Gastrocnemius medialis (tissue), 4 donors: ENCODE measurements at places on chromosomes 12 and 14. TPM values are rescaled to one million over a fixed set of nuclear protein-coding genes. Genes with fewer than 3 reads are reported as not detected.
A peak's percentile ranks its signal among the peaks of the same experiment; 100 is the strongest.

- H3K27ac ChIP-seq: no peak overlapping the region
- H3K4me1 ChIP-seq: no peaks in the 10 kb centered on the region
- DNase-seq: no peak
- no peaks in the 10 kb centered on the region for H3K36me3 ChIP-seq
- no peaks in the 10 kb centered on the region for H3K27me3 ChIP-seq
- H3K4me3 ChIP-seq: no peak overlapping the region
Measured at GRCh38 chr14:55946231-55946630, 172.0 kb upstream of the PELI2 start.

DNA sequence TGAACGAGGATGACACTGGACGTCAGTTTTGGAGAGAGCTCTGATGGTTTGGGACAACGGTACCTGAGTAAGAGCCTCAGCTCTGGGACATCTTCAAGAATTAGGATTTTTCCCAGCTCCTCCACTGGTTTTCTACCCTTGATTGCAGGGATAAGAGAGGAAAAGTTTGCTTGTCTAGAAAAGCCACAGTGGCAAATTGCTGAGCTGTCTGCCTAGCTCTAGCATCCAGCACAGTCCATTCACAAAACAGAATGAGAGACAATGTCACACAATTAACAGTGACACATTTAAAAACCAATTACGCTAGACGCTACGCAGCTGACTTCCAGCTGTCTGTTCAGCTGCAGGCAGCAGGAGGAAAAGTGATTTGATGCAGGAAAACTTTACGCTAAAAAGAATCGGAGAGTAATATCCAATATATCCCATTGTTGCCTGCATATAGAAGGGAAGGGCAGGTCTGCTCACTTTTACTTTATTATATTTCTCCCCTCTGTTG lies 168.1 kb upstream of the PRICKLE1 start:
- no peak for DNase-seq
- H3K27ac ChIP-seq: no peak overlapping the region
- no peak overlapping the region for H3K4me3 ChIP-seq
- no peaks in the 10 kb centered on the region for H3K36me3 ChIP-seq

The SSTR1 gene
- total RNA-seq: 0.33 TPM

- no peaks in the 10 kb centered on the region for H3K27me3 ChIP-seq
- H3K27ac ChIP-seq: no peak overlapping the region
- H3K4me1 ChIP-seq: no peaks in the 10 kb centered on the region
- H3K36me3 ChIP-seq: no peaks in the 10 kb centered on the region
- H3K4me3 ChIP-seq: no peak overlapping the region
Measured at GRCh38 chr12:23847857-23848256, 101.6 kb downstream of the SOX5 start.

The RABGGTA gene
- total RNA-seq: 32.8 TPM

The RIMKLB gene
- total RNA-seq: 6.9 TPM

DNA sequence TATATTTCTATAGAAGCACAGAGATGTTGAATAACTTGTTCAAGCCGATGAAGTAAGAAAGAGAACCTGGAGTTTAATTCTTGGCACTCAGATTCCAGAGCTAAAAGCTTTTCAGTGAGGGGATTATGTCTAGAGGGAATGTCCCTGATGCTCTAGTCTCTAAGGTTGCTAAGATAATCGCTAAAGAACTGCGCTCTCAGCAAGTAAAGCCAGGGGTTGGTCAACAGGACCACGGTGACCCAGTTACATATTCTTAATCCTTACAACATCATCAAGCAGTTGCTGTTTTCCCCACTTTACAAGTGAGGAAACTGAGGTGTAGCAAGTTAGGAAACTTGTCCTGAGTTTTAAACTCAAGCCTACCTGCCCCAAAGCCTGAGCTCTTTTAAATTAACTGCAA lies 110.8 kb downstream of the DAD1 start:
- H3K4me3 ChIP-seq: no peak overlapping the region
- H3K36me3 ChIP-seq: no peaks in the 10 kb centered on the region
- H3K27me3 ChIP-seq: no peaks in the 10 kb centered on the region
- no peak for DNase-seq
- H3K27ac ChIP-seq: no peak overlapping the region

DNA sequence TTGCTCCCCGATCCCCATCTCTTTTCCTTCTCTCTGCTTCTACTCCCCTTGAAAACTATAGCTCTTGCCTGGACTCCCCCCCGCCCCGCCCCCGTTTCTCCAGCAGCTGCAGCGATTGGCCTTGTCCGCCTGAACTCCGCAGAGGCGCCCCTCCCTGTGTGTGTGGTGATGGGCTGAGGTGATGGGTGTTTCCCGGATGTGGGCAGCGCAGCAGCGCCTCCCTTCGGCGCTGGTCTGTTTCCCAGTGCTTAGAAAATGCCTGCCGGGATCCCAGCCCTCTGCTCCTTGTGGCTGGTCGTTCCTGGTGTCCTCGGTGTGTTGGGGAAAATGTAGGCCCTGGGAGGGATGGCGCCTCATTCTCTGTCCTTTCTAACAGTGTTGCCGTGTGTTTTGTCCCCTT lies 43.3 kb downstream of the GALNT8 start:
- H3K27me3 ChIP-seq: no peaks in the 10 kb centered on the region
- no peak for DNase-seq
- no peak overlapping the region for H3K27ac ChIP-seq
- no peaks in the 10 kb centered on the region for H3K36me3 ChIP-seq
- no peak overlapping the region for H3K4me3 ChIP-seq
- no peaks in the 10 kb centered on the region for H3K4me1 ChIP-seq

The PTPN21 gene
- 5.6 TPM for total RNA-seq

DNA sequence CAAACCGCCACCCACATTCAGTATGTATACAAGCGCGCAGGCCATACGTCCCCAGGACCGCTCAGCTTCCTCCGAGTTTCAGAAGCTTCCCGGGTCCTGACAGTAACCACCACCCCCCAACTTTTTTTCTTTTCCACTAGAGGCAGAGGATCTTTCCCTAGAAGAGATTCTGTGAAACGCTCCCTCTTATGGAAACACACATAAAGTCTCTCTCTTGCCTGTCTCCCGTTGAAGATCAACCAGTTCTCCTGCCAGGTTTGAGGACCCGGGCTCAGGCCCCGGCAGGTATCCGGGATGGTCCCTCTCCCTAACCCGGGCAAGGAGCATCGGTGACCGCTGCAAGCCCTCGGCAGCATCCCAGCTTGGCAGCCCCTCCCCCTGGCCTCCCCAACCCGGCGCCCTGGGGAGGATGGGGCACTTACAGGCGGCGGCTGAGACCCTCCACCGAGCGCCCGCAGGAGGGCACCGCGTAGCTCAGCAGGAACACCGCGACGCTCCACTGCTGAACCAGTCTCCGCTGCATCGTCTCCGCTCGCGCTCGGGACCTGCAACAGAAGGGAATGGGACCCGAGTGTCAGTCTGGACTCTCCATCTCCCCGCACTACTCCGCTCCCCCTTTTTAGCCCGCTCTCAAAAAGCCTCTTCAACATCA lies 3.4 kb downstream of the PTHLH start:
- peaks cover 51% of the 10 kb centered on the region for H3K27me3 ChIP-seq
- H3K36me3 ChIP-seq: no peaks in the 10 kb centered on the region
- peak overlapping the region; percentile 55 for H3K4me3 ChIP-seq
- no peak overlapping the region for H3K27ac ChIP-seq

- H3K4me1 ChIP-seq: peaks cover 3% of the 10 kb centered on the region
- no peak for DNase-seq
- H3K36me3 ChIP-seq: no peaks in the 10 kb centered on the region
- no peaks in the 10 kb centered on the region for H3K27me3 ChIP-seq
Measured at GRCh38 chr12:68932128-68932960, 627 bp downstream of the CPM start.

The HOXC4 gene
- 2.0 TPM for total RNA-seq

DNA sequence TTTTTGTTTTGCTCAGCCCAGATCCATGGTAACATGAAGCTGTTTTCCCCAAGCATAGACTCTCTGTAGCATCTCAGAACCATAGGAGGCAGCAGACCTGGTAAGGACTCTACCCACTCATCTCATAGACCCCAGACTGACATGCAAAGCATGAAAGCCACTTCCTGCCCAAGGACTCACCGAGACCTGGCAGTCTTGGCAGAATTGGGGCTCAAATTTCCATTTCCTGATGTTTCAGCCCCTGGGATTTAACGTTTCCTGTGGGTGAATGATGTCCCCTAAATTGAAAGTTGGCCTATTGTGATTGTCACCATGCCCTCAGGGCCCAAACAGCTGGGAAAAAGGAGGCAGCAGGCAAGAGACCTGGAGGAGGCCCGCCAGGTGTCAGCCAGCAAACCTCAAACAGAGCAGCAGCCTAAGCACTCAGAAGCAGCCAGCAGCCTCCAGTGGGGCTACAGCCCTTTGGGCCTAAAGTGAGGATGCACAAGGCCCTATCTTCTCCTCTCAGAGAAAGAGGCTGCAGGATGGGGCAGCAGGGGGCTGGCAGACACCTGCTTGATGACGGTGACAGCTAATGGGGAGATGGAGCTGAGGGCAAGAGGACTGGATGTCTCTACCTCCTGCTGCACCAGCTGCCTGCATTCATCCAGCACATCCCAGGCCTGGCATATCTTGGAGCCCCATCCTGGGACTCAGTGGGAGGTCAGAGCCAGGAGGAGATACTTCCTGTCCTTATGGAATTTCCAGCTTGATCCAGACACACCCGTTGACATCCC lies 8.5 kb downstream of the KRT85 start:
- no peak overlapping the region for H3K27ac ChIP-seq
- peaks cover 6% of the 10 kb centered on the region for H3K27me3 ChIP-seq
- H3K4me3 ChIP-seq: no peak overlapping the region
- no peaks in the 10 kb centered on the region for H3K36me3 ChIP-seq

GRCh38 chr12:4830556-4831210 lies 79.0 kb upstream of the KCNA1 start:
- DNase-seq: no peak
- H3K36me3 ChIP-seq: no peaks in the 10 kb centered on the region
- H3K27me3 ChIP-seq: peaks cover 11% of the 10 kb centered on the region

- no peaks in the 10 kb centered on the region for H3K36me3 ChIP-seq
- no peaks in the 10 kb centered on the region for H3K4me1 ChIP-seq
- no peak overlapping the region for H3K4me3 ChIP-seq
- DNase-seq: no peak
- no peak overlapping the region for H3K27ac ChIP-seq
Measured at GRCh38 chr14:54450535-54450934, 9.4 kb upstream of the CNIH1 start.

- peaks cover 73% of the 10 kb centered on the region for H3K4me1 ChIP-seq
- peak overlapping the region; percentile 83 for H3K27ac ChIP-seq
- H3K27me3 ChIP-seq: no peaks in the 10 kb centered on the region
Measured at GRCh38 chr14:54653712-54654469, 87.0 kb downstream of the SAMD4A start.

The PTPRB gene
- 11.7 TPM for total RNA-seq

GRCh38 chr12:12796928-12797793 lies 11.7 kb downstream of the APOLD1 start:
- H3K4me1 ChIP-seq: peaks cover 4% of the 10 kb centered on the region
- no peaks in the 10 kb centered on the region for H3K27me3 ChIP-seq

DNA sequence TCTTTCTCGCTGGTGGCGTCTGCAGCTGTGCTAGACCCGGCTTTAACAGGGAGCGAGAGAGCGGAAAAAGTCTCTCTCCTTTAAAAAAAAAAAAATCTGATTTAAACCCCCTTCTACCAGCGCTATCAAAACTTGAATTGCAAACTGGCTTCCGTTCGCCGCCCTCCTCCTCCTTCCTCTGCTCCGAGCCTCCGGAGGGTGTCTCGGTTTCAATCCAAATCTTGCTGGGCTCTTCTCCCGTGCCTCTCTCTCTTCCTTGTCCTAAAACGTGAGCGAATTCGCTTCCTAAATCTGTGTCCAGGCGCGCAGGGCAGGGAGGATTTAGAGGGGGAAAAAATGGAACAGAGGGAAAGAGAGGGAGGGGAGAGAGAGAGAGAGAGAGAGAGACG lies 272 bp downstream of the TBX3 start:
- peak overlapping the region; percentile 79 for H3K4me3 ChIP-seq
- peaks cover 14% of the 10 kb centered on the region for H3K36me3 ChIP-seq
- peaks cover 12% of the 10 kb centered on the region for H3K4me1 ChIP-seq
- peak overlapping the region; percentile 85 for H3K27ac ChIP-seq

- DNase-seq: no peak
- no peak overlapping the region for H3K4me3 ChIP-seq
- H3K27ac ChIP-seq: no peak overlapping the region
- H3K36me3 ChIP-seq: no peaks in the 10 kb centered on the region
Measured at GRCh38 chr14:97866195-97866594, 1069.0 kb downstream of the VRK1 start.

The CISTR gene
- total RNA-seq: not detected

- H3K27ac ChIP-seq: no peak overlapping the region
- peaks cover 6% of the 10 kb centered on the region for H3K27me3 ChIP-seq
- no peaks in the 10 kb centered on the region for H3K4me1 ChIP-seq
- no peak overlapping the region for H3K4me3 ChIP-seq
- DNase-seq: no peak
- H3K36me3 ChIP-seq: no peaks in the 10 kb centered on the region
Measured at GRCh38 chr14:101500061-101500460, 61.2 kb upstream of the DIO3 start.

GRCh38 chr12:120818416-120818815 lies 85.7 kb downstream of the SPPL3 start:
- no peak overlapping the region for H3K27ac ChIP-seq
- no peaks in the 10 kb centered on the region for H3K36me3 ChIP-seq
- peaks cover 28% of the 10 kb centered on the region for H3K4me1 ChIP-seq
- no peak overlapping the region for H3K4me3 ChIP-seq
- H3K27me3 ChIP-seq: no peaks in the 10 kb centered on the region
- no peak for DNase-seq
